Right renal cortex interstitium (tissue), 3 donors: ENCODE measurements at places on chromosomes 1 and 21.

GRCh38 chr1:53134961-53135734 lies 7.3 kb downstream of the SLC1A7 start:
- DNase-seq: no peak

- no peak for DNase-seq
Measured at GRCh38 chr1:206005234-206005633, 2.0 kb upstream of the RAB7B start.

DNA sequence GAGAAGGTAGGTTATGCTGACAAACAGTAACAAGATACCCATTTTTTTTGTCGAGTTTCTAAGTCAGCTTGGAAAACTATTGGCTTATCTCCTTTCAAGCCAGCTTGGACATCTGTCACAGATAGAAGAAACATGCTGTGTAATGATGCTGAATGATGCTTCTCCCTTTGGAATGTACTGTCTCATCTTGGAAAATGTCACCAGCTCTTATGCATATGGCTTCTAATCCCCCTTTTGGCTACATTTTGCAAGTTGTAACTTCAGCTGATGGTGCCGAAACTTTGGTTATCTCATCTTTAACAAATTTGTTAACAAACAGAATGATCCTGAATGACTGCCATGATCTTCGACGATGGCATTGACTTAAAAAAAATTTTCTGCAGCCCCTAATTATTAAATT lies 68.8 kb upstream of the ST6GALNAC3 start:
- no peak for DNase-seq

DNA sequence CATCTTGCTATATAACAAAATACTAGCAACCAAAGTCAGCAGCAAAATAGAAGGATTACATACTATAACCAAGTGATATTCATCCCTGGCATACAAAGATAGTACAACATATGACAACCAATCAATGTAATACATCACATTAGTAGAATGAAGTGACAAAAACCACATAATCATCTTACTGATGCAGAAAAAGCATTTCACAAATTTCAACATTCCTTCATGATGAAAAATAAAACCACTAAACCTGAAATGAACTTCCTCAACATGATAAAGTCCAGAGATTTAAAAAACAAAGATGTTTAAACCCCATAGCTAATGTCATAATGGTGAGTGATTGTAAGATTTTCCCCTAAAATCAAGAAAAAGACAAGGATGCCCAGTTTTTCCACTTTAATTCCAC lies 18.6 kb downstream of the RO60 start:
- DNase-seq: no peak

GRCh38 chr1:18726368-18726767 lies 95.7 kb downstream of the PAX7 start:
- no peak for DNase-seq

GRCh38 chr1:117655220-117655577 lies 49.4 kb downstream of the TENT5C start:
- DNase-seq: no peak

GRCh38 chr21:44496564-44497550 lies 41.5 kb downstream of the LRRC3 start:
- no peak for DNase-seq
